ENCODE measurements at places on chromosomes 12 and 14.

DNA sequence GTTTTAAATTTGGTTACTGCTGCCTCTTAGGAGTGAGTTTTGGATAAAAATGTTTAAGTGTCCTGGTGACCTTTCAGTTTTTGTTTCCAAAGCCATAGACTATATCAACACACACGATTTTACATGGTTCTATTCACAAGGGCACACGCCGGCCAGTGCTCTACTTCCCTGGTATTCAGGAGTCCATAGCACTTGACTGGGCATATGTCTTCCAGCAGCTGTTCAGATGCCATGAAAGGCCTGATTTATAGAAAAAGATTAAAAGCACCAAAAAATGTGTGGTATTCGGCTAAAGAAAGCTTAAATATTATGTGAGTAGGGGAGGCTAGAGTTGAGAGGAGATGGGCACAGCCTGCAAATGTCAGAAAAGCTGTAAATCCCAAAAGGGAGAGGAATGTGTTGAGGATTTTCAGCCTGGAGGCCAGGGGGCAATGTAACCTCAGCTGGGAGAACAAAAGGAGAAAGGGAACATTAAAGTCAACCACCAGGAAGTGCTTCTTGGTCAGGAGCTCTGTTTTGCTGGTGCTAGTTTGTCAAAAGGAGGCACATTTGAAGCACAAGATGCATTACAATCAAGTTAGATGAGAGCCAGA lies 478.4 kb downstream of the RAD51B start:
- peak; percentile 48 for DNase-seq

DNA sequence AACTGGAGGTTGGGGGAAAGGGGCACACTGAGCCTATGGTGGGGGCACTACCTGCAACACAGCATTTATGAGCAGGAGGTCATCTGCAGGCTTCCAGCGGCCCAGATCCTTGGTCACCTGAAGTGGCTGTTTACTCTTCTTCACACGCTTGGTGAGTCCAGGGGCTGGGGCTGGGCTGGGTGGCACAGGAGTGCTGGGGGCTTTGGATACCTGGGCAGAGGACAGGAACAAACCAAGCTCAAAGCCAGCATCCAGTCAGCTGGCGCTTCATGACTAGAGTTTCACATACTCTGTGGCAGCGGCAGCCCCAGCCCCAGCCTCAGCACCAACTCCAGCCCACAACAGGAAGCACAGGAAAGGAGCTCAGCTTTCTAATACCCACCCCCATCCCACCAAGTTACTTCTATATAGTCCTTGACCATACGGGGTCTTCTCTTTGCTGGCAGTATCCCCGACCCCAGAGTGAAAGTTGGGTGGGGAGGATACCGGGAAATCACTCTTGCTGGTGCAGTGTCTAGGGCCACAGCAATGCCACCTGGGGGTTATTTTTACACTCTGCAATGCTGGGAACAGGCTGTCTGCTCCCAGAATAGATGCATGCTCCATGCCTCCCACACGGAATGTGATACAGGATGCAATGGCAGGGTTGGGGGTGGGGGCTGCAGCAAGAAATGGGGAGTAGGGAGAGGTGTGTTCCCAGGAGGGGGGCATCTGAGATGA lies 3.1 kb downstream of the MCRS1 start:
- no peak for DNase-seq

- no peak for DNase-seq
These were observed 330.3 kb upstream of the SYT1 start for GRCh38 chr12:78534311-78534710.

DNA sequence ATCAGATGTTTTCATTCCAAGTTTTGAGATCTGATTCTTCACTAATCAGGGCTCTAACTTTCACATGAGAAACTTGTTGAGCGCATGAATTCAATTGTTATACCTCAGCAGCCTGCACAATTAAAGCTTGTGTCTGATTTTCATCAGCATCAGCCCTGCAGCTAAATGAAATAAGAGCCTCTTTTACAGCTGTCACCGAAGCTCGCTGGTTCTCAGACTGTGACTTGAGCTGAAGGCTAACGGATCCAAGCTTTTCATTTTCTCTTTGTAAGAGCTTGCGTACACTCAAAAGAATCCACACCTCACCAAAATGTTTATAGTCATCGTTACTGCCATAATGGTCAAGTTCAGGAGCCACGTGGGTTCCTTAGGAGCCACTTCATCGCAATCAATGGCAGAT lies 65.5 kb upstream of the BEGAIN start:
- DNase-seq: peak; percentile 40

DNA sequence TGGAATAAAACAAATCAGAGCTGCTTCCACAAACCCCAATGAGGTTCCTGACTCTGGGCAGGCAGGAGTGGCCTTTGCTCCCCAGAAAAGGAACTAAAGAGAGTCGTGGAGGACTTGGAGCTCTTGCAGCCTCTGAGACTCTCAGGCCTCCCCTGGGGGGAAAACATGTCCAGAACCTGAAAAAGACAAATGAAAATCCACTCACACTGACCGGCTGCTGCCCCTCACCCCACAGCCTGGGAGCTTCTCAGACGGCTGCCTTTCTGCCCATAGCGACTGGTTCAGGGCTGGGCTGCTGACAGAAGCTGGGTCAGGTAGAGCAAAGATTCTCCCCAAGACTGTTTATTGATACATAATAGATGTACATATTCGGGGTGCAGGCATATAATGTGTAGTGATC lies 356.0 kb downstream of the ADGRD1 start:
- DNase-seq: no peak

GRCh38 chr12:66763467-66763866 lies 84.6 kb upstream of the GRIP1 start:
- DNase-seq: no peak

GRCh38 chr14:59438195-59438647 lies 27.0 kb downstream of the GPR135 start:
- DNase-seq: peak; percentile 88

- DNase-seq: no peak
These were observed 35.3 kb upstream of the TMTC1 start for GRCh38 chr12:29818916-29819623.

GRCh38 chr12:18750085-18750484 lies 12.2 kb downstream of the CAPZA3 start:
- DNase-seq: peak; percentile 31

GRCh38 chr12:82694276-82694675 lies 7.6 kb downstream of the TMTC2 start:
- DNase-seq: no peak

DNA sequence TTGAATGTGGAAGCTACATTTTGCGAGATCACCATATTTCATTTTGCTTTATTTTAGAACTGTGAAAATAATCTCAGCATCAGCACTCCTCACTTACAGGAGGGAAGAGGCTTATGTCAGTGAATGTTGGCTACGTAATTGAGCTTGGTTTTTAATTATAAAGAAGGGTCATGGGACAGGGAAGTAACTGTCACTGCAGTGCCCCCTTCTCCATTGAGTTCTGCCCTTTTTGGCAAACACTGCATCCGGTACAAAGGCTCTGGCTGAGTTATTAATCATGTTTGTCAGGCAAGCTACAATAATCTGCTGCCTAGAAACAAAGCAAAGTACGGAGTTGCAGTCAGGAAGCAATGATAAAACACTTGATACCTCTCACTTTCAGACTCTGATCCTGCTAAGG lies 546.7 kb downstream of the SNAPC1 start:
- DNase-seq: no peak

- DNase-seq: peak; percentile 77
These were observed 36.0 kb upstream of the TRHDE start for GRCh38 chr12:72236071-72236705.

DNA sequence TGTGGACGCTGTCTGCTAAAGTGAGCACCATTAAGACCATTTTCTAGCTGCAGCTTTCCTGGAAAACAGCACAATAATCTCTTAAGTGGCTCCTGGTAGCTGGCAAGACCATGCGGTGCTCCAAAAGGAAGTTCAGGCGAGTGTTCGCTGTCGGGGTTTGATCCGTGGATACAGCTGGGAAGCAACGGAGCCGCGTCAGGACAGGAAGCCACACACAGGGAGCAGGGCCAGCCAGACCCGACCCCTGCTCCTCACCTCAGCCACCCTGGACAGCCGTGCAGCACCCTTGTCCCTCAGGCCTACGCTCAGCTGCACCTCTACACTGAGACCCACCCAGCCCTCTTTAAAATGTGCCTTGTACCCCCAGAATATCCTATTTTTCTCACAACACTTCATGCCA lies 19.4 kb downstream of the ZFYVE21 start:
- DNase-seq: no peak

GRCh38 chr12:1189163-1189562 lies 198.1 kb downstream of the ERC1 start:
- DNase-seq: no peak

GRCh38 chr12:94841904-94842610 lies 161.4 kb downstream of the NDUFA12 start:
- DNase-seq: no peak

GRCh38 chr12:45415393-45415817 lies 199.5 kb downstream of the ANO6 start:
- peak; percentile 99 for DNase-seq

DNA sequence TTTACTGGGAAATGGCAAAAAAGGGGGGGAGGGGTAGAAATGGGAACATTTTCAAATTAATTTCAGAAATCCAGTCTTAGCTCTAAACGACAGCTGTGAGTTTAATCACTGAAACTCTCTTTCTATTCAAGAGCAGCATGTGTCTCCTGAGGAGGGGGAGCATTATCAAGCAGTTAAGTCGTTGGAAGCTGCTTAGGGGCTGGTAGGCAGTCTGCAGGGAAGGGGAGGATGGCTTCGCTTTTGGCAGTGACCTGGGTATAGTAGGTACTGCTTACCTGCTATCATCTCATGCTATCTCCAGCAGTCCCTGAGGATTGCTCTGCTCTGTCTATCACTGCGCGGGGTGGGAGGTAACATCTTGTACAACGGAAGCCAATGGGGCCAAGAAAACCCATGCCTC lies 567.4 kb downstream of the NRXN3 start:
- DNase-seq: no peak

GRCh38 chr12:129101404-129101803 lies 248.1 kb downstream of the GLT1D1 start:
- no peak for DNase-seq

GRCh38 chr12:24404086-24404815 lies 454.8 kb upstream of the SOX5 start:
- peak; percentile 18 for DNase-seq
